ENCODE measurements at places on chromosomes 12 and 14.

DNA sequence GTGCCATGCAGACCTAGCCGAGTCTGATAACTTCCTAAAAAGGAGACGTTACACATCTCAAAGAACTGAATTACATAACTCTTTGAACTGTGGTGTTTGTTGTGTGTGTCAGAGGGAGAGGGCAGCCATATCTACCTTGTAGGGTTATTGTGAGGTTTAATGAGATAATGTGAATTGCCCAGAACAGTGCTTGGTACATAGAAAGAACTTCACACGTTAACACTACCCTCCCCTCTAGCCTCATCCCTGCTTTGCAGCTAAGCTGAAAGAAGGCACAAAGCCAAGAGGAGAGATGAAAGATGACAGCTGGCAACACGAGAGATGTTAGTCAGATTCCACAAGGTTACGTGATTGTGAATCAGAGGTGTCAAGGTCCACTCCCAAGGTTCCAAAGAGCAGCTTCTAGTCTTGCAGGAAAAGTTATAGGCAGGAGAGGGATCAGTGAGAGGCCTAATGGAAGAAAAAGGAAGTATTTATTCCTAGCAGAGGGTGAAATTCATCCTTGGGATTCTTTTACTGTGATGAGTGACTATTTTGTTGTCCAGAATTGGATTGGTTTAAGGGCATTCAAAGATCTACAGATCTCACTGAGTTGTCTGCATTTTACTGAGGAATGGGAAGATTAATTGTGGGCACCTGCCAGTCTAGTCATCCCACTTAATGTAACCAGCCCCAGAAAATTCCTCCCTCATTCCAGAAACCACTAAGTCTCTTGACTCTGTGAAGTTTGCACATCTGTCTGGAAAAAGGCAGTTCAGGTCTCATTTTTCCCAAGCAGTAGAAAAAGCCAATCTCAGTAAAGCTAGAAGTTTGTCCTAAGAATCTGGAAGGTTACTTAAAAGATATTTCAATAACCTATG, 25.9 kb upstream of the WNK1 start:
- no peak for DNase-seq

DNA sequence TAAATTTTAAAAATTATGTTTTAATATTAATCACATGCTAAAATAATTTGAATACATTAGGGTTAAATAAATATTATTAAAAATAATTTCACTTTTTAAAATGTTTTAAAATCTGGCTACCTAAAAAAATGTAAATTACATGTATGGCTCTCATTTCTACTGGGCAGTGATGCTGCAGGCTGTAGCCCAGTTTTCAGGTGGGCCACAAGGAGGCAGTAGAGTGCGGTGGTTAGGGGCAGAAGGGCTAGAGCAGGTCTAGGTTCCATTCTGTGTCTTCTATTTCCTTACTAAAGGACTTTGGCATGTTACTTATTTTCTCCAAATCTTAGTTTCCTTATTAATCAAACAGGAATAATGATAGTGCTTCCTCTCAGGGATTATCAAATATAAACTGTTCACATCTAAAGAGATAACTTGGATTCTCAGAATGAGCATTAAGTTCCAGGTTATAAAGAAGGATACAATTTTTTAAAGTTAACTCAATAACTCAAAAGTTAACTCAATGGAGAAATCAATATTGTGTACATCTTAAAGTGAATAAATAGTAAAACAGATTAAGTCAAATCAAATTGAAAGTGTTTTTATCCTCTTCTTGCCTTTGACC, 54.9 kb upstream of the OVCH1 start:
- DNase-seq = peak; percentile 61

DNA sequence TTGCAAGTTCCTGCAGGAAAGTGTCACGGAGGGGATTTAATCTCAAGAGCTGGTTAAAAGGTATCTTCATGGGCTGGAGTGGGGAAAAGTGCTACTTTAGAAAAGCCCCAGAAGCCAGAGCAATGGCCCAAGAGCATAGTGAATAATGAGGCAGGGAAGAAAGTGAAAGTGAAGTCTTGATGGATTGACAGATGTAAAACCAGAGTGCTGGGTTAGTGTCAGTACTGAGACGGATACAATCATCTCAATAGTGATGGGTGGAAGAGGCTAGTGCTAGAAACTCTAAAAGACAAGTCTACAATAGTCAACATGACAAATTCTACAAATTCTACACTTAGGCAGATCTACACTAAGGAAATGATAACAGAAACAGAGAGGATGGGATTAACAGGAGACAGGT, 68.1 kb downstream of the CIT start:
- DNase-seq = no peak

GRCh38 chr12:27970401-27971120, 2.0 kb downstream of the PTHLH start:
- no peak for DNase-seq

- no peak for DNase-seq
These were observed 396 bp downstream of the FERMT2 start for GRCh38 chr14:52950410-52950897.

DNA sequence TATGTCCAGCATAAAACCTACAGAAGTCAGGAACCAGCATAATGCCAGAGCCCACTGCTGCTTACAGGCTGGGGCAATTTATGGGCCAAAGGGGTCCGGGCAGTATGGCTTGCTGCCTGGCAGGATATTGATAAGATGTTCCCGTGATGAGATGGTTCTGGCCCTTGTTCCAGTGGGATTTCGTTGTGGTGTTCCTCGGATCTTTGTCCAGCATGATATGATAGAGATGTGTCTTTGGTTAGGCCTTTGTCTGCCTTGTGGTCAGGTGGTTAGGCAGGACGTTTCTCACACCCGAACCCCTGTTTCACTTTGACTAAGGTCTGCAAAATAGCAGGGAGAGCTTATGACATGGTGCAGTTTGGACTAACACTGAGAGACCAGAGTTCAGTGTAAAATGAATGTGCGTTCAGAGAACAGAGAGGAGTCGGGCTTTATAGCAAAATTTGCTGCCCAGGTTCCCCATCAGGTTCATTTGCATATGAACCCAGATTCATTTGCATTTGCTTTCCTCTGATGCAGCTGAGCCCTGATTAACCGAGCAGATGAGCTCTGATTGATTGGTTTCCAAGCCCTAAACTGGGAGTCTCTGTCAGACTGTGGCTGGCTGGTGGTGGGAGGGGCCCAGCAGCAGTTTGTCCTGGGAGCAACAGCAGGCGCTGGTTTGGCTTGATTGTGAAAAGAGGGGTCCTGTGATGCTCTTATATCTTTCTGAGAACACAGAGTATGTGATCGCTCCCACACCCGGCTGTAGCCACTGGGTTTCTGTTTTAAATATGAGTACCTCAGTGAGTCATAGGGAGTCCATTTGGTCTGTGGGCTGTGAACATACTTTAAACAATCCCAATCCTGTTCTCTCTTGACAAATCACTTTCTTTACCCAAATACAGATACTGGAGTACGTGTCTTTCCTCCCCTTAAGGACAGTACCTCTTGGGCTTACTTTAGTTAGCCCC, 156.3 kb upstream of the PZP start:
- DNase-seq = peak; percentile 10

GRCh38 chr14:65336191-65336591, 76.3 kb upstream of the FUT8 start:
- no peak for DNase-seq

DNA sequence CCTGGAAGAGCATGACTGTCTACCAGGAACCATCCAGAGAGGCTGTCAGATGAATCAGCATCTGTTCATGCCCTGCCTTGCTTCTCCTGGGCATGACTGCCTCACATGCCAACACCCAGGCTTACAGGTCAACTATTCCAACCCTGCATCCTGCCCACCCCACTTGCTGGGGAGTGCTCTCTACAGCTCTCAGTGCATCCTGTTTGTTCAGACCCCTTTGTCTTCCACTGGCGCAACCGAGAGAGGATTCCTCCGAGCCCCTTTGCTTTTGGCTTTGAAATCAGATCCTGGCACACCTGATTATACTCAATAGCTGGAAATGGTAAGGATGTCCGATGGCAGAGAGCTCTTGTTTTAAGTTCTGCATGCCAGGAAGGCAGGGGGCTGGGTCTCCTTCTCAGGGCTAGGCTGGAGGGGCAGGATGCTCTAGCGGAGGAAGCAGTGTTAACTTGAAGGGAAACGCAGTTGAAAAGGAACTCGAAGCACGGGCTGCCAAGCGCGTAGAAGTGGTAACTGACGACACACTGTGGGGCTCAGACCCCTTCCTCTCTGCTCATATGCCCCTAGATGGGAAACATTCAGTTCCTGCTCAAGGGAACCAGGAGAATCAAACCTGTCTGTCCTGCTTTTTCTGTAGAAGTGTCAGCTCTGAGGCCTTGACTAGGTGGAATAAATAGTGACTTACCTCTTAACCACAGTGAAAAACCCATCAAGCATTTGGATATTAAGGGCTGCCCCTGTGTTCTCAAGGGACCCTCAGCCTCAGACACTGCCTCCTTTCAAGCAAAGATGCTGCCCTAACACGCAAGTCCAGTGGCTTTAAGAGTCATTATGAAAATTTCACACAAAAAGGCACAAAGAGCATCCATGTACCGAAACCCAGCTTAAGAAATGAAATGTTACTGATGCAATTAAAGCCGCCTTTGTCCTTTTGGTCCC, 297.5 kb downstream of the ZFP36L1 start:
- DNase-seq = no peak

DNA sequence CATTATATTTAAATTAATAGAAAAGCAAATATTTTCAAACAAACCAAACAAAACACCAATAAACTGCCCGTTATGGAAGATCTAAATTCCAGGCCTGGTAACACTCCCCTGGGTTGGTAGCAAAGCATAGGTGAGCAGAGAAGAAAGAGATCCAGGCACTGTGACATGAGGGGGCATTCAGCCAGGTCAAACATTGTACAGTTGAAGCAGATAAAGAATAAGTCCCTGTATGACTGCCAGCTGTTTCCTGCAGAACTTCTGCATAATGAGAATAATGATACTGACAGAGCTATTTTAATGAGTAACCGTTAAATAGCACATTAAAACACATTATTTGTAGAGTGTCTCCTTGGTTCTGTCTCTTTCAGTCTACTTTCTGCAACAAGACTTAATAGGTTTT, 35.4 kb downstream of the SLC38A1 start:
- no peak for DNase-seq

- DNase-seq = peak; percentile 16
These were observed at the start of gene PALS1 for GRCh38 chr14:67241411-67242167. PALS1 (plus strand) TSS chr14:67241435; CDS start chr14:67279171, 37,736 bp downstream.

DNA sequence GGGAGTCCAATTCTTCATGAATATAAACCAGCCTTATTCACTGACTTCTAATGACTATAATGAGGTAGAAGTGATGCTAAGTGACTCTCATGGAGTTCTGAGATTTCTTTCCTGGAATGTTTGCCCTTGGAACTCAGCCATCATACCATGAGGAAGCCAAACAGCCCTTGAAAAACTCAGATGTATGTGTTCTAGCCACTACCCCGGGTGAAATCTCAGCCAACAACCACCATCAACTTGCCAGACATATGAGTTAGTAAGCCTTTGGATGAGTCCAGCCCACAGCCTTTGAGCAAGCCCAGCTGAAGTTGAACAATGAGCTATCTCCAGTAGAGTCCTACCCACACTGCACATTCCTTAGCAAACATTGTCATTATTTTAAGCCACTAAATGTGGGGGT, 149.5 kb downstream of the SLC6A15 start:
- no peak for DNase-seq

DNA sequence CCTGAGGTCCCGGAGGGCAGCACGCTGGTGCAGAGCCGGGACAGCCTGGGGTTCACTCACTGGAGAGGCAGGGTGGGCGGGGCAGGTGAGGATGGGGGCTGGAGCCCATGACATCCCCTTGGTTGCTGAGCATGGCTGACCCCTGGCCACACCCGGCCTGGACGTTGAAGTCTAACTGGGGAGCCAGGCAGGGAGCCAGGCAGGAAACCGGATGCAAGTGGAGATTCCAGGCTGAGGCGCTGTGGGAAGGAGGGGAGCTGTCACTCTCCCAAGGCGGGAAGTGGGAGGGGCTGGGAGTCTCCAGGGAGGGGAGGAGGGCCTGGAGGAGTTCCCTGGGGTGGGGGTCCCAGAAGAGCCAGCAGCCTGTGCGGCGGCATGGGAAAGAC, 7.7 kb upstream of the INF2 start:
- DNase-seq = peak; percentile 73

- no peak for DNase-seq
These were observed 33.8 kb downstream of the CCDC92 start for GRCh38 chr12:123938679-123939480.

DNA sequence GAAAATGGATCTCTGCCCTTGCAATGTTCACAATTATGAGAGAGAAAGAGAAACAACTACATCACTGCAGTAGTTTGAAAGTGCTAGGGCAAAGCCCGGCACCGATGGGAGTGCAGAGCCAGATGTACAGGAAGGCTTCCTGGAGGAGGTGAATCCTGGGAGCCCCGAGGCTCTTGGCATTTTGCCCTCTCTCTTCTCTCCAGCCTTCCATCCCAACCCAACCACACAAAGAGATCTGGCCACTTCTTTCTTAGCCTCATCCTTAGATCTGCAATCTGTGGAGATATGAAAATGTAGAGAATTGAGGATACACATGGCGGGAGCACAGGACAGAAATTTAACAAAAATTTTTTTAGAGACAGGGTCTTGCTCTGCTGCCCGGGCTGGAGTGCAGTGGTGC, 3.3 kb upstream of the PAPLN start:
- no peak for DNase-seq

DNA sequence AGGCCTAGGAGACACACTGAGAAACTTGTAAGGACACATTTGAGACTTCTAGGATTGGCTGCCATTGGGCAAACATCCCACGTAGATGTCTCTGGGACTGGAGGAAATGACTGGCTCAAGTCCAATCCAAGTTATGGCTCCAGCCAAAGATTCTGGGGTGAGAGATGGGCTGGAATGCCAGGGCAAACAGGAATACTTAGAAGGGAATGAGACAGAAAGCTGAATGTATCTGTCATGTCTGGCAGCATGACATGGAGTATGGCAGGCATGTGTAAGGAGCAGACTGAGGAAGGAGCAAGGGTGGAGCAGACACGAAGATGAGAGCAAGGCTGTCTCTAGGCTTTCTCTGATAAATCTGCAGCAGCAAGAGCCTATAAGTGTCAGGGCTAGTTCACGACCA, 209.2 kb downstream of the PHLDA1 start:
- no peak for DNase-seq

- no peak for DNase-seq
These were observed 270.7 kb downstream of the ALG10 start for GRCh38 chr12:34292736-34293625.

- no peak for DNase-seq
These were observed 130.0 kb upstream of the BTG1 start for GRCh38 chr12:92275443-92276154.

DNA sequence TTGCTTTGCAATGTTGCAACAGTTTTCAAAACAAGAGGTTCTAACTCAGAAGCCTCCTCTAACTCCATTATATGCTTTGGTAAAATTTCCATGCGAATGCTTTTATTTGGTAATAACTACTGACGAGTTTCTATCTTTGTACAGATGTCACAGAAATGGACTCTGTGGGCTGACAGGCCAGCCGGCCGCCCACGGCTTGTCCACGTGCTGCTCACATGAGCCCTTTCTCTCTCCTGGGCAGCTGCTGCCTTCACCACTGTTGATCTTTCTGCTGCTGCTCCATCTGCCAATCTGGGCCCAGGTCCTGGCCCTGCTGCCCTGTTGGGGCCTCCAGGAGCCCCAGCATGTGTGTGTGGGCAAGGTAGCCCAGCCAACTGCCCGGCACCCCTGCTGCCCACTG, 168.2 kb upstream of the TMEM132C start:
- DNase-seq = no peak

- no peak for DNase-seq
These were observed 21.0 kb upstream of the MAP1LC3B2 start for GRCh38 chr12:116538076-116538591.
